ENCODE measurements at places on chromosomes 5 and 9. TPM values are rescaled to one million over a fixed set of nuclear protein-coding genes. Genes with fewer than 3 reads are reported as not detected.

- H3K27ac ChIP-seq = no peak overlapping the region
- no peak for DNase-seq
- H3K27me3 ChIP-seq = no peaks in the 10 kb centered on the region
- H3K4me3 ChIP-seq = no peak overlapping the region
- H3K36me3 ChIP-seq = peaks cover 24% of the 10 kb centered on the region
These were observed 6.7 kb downstream of the RNF44 start for GRCh38 chr5:176530393-176530982.

Gene PCA3
- total RNA-seq = not detected

GRCh38 chr5:94345257-94345656 is 273.1 kb downstream of the KIAA0825 start:
- H3K36me3 ChIP-seq = peaks cover 80% of the 10 kb centered on the region
- no peak overlapping the region for H3K4me3 ChIP-seq
- H3K27me3 ChIP-seq = no peaks in the 10 kb centered on the region
- DNase-seq = no peak

Gene SLC25A48
- total RNA-seq = 0.66 TPM

GRCh38 chr5:149220750-149221149 is 50.9 kb upstream of the AFAP1L1 start:
- H3K27ac ChIP-seq = no peak overlapping the region
- H3K27me3 ChIP-seq = no peaks in the 10 kb centered on the region
- no peak for DNase-seq
- H3K36me3 ChIP-seq = no peaks in the 10 kb centered on the region
- H3K4me3 ChIP-seq = no peak overlapping the region
- no peaks in the 10 kb centered on the region for H3K4me1 ChIP-seq

All from H9 (cell line).